ENCODE measurements at places on chromosomes 11 and 22.

GRCh38 chr22:47201186-47201995, 438.9 kb downstream of the TBC1D22A start:
- no peak for DNase-seq

- DNase-seq = peak; percentile 69
Observed at GRCh38 chr11:65576867-65577755, 1.3 kb downstream of the EHBP1L1 start.

- no peak for DNase-seq
Observed at GRCh38 chr11:133951327-133952198, 5.2 kb downstream of the IGSF9B start.

- no peak for DNase-seq
Observed at GRCh38 chr11:113242767-113243397, 71.5 kb upstream of the TTC12 start.

GRCh38 chr22:30767661-30768060, 73.0 kb downstream of the OSBP2 start:
- no peak for DNase-seq

Measured in germinal center (tissue), 1 donor.